ENCODE measurements at places on chromosomes 3 and 15.

- H3K27ac ChIP-seq: no peak overlapping the region
- no peak overlapping the region for H3K4me3 ChIP-seq
- no peaks in the 10 kb centered on the region for H3K27me3 ChIP-seq
- no peaks in the 10 kb centered on the region for H3K4me1 ChIP-seq
- no peak for DNase-seq
Observed at GRCh38 chr15:51889486-51889885, 60.0 kb downstream of the TMOD3 start.

- H3K36me3 ChIP-seq: no peaks in the 10 kb centered on the region
- 0 out of 2 replicates have a peak, but pooled peaks cover 2% of the 10 kb centered on the region for H3K4me1 ChIP-seq
- no peaks in the 10 kb centered on the region for H3K27me3 ChIP-seq
- no peak for DNase-seq
Observed at GRCh38 chr3:45131201-45131600, 15.0 kb downstream of the CDCP1 start.

- H3K27me3 ChIP-seq: peaks cover 2% of the 10 kb centered on the region
- peaks cover 16% of the 10 kb centered on the region for H3K4me1 ChIP-seq
- no peak overlapping the region for H3K27ac ChIP-seq
Observed at GRCh38 chr3:55296791-55297190, 190.3 kb downstream of the WNT5A start.

DNA sequence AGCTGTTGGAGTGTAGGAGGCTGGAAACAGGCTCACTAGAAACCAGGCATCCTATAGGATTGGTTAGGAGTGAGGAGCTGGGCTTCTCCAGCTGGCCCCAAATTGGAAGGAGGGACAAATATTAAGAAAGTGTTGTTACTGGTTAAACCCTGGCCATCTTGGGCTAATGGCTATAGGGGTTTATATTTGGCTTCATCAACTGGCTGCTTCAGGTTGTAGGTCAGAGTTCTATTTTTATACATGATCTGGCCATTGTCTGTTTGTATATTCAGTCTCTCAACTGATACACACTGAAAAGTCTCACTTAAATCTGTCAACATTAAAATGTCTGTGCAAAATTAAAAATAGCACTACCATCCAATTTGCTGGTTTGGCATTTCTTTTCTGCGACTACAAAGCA lies 70.2 kb upstream of the ARRDC4 start:
- H3K27me3 ChIP-seq: no peaks in the 10 kb centered on the region
- no peak overlapping the region for H3K4me3 ChIP-seq
- no peaks in the 10 kb centered on the region for H3K36me3 ChIP-seq
- DNase-seq: no peak

DNA sequence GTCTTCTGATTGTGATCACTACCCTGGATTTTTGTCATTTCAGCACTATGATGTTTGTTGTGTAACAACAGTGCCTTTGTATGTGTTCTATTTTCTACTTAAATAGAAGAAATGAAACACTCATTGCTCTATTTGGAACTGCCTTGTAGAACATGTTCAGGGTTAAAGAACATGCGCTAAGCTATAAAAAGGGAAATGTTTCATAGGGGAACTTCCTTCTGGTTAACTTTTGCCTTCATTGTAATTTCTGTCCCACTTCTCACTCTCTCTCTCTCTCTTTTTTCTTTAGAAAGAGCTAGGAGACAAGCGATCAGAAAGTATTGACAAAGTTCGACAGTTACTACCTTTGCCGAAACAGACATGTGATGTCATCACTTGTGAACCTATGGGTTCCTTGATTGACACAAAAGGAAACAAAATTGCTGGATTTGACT lies at the start of gene P2RY12:
Gene P2RY12 (minus strand): TSS at position 13 of the 434 bp plus-strand sequence. CDS start 45,908 bp downstream, outside the sequence.
- H3K27me3 ChIP-seq: no peaks in the 10 kb centered on the region
- no peak for DNase-seq
- H3K4me3 ChIP-seq: no peak within 1 kb of the TSS
- peaks cover 33% of the 10 kb centered on the region for H3K36me3 ChIP-seq

DNA sequence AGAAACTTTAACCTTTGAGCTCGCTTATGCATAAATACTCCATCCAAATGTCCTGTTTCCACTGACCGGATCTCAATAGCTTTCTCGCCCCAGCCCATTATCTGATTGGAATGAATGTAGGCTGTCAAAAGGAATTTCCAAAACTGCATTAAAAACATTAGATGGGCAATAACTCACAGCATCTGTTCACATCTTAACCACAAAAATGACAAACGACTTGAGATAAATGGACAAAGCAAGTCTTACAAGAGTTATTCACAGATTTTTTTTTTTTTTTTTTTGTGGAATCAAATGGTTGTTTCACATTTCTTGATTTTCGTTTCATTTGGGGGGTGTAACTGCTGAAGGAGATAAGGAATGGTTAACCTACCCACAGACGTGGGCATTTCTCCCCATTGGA lies 39.7 kb upstream of the SLC2A2 start:
- no peak overlapping the region for H3K27ac ChIP-seq
- no peak for DNase-seq
- H3K4me1 ChIP-seq: peaks cover 19% of the 10 kb centered on the region
- H3K36me3 ChIP-seq: peaks cover 41% of the 10 kb centered on the region
